ENCODE measurements at places on chromosomes 11 and 22.

DNA sequence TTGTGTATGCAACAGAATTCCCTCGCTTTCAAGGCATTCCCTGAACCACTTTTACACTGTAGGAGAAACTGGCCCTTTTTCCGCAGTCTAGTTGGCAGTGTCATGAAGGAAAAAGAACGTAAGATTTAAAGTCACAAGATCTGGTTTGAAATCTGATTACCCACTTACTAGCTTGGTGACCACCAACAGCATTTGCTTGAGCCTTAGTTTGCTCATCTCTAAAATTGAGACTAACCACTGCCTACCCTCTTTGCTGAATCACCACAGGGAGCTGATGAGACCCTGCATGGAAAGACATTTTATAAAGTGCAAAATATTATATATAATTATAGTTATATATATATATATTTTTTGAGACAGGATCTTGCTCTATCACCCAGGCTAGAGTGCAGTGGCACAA lies 39.4 kb downstream of the SYTL2 start:
- no peak for DNase-seq

- DNase-seq, result no peak
Measured at GRCh38 chr22:30985561-30986208, 16.6 kb downstream of the TUG1 start.

DNA sequence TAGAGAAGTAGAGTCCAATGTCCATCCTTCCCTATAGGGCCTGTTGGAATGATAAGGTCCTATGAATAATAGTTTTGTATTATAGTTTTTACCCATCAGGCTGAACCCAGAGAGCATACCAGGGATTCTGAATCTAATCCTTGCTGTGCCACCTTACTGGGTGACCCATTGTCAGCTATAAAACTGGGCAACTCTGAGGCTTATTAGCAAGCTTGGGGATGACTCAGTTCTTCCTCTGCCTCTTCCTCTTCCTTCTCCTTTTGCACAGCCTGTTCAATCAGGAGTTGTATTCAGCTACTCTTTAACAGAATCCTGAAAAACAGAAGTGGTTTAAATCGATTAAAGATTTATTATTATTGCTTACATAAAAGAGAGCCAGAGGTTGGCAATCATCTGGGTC lies 8.9 kb downstream of the HEPHL1 start:
- no peak for DNase-seq

DNA sequence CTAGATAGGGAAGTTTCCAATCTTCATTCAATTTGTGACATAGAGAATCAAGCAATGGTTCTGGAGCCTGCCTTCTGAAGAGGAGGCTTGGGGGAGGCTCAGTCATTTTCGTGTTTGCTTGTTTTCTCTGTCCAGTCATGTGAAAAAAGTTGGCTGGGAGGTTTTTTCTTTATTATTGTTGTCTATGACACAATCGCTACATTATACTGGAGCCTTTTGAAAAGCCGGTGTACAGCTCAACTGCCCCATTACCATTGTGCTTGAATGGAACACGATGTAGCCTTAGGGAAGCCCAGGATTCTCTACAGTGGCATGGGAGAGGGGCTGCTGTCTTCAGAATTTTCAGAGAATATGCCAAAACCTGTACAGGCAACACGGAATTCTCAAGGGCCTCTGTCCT lies 57.9 kb upstream of the NCAM1 start:
- DNase-seq, result no peak
